Glutamatergic neuron (in vitro differentiated cells): ENCODE measurements at places on chromosomes 3 and 15. TPM values are rescaled to one million over a fixed set of nuclear protein-coding genes. Genes with fewer than 3 reads are reported as not detected.

DNA sequence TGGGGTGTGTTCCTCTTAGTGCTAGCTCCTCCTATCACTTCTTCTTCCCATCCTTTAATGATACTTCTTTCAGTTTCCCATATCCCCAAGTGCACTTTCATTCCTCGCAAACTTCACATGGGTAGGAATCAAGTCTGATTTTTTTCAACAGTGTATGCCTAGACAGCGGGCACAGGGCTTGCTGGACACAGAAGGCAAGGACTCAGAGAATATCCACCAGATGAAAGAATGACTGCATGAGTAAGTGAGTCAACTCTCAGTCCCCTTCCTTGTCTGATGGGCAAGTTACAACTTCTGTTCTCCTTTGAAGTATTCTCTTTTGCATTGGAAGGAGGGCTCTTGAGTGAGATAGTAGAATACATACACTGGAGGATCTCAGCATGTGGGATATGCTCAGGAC, 3.1 kb upstream of the SQOR start:
- H3K4me1 ChIP-seq, result no peaks in the 10 kb centered on the region
- DNase-seq, result no peak
- H3K36me3 ChIP-seq, result peaks cover 9% of the 10 kb centered on the region
- no peak overlapping the region for H3K27ac ChIP-seq
- peaks cover 4% of the 10 kb centered on the region for H3K27me3 ChIP-seq

- DNase-seq, result no peak
- H3K36me3 ChIP-seq, result peaks cover 9% of the 10 kb centered on the region
- H3K27ac ChIP-seq, result no peak overlapping the region
- H3K27me3 ChIP-seq, result no peaks in the 10 kb centered on the region
- H3K4me3 ChIP-seq, result no peak overlapping the region
These were observed 366.7 kb upstream of the SGO1 start for GRCh38 chr3:20552605-20553275.

- peaks cover 6% of the 10 kb centered on the region for H3K36me3 ChIP-seq
- DNase-seq, result no peak
- H3K4me3 ChIP-seq, result no peak overlapping the region
- peaks cover 2% of the 10 kb centered on the region for H3K27me3 ChIP-seq
- peaks cover 2% of the 10 kb centered on the region for H3K4me1 ChIP-seq
These were observed 62.7 kb upstream of the MRPS22 start for GRCh38 chr3:139281096-139281495.

DNA sequence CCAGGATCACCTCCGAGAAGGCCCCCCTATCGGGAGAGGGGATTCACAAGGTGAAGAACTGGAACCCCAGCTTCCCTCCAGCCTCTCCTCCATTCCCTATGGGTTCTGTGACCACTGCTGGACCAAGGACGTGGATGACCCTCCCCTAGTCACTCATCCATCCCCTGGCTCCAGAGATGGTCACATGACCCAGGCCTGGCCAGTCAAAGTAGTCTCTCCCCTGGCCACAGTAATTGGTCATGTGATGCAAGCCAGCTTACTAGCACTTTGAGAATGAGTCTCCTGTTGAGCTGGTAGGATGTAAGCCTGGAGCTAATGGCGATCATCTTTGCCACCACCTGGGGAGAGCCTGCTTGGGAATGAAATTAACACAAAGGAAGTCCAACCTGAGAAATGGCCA, 3.9 kb downstream of the CAMK1 start:
- no peak for DNase-seq
- H3K27me3 ChIP-seq, result peaks cover 11% of the 10 kb centered on the region
- no peak overlapping the region for H3K4me3 ChIP-seq
- peaks cover 12% of the 10 kb centered on the region for H3K4me1 ChIP-seq
- H3K27ac ChIP-seq, result no peak overlapping the region
- no peaks in the 10 kb centered on the region for H3K36me3 ChIP-seq

Gene NANOGP8
- total RNA-seq, result 0.86 TPM

DNA sequence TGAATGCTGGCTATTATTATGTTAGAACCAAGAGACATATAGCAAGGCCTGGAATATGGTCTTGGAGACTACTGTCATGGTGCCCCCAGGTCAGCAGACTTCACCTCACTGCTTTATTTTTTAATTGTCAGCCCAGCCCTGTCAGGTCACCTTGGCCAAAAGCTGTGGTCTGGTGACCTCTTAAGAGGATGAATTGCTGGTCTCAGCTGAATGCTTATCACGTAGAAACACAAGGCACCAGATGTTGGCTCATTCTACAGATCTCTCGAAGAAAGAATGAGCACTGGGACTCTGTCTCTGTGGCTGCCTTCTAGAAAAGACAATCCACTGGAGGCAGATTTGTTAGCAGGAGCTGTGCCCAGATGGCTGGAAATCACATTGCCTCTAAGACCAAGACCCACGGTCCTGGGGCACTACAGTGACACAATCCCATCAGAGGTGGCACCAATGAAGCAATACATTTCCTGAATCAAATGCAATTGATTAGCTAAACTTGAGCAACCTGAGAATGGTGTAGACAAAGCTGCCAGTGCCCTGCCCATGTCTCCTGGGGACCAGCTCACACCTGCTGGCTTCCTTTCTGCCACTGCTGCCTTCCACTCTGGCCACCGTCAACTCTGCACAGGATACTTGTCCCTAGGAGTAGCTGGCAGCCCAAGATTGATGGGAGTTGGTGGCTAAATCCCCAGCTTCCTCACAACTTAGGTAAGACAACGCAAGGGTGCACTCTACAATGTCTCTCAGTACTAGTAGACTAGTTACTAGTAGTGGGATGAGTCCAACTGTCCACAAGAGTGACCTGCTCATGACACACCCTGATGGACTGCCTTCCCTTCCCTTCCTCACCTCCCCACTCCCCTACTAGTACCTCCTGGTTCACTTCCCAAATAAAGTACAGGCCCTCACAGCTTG, 384.9 kb upstream of the PROK2 start:
- no peak for DNase-seq
- H3K27me3 ChIP-seq, result peaks cover 6% of the 10 kb centered on the region
- no peak overlapping the region for H3K27ac ChIP-seq
- H3K4me1 ChIP-seq, result peaks cover 5% of the 10 kb centered on the region

DNA sequence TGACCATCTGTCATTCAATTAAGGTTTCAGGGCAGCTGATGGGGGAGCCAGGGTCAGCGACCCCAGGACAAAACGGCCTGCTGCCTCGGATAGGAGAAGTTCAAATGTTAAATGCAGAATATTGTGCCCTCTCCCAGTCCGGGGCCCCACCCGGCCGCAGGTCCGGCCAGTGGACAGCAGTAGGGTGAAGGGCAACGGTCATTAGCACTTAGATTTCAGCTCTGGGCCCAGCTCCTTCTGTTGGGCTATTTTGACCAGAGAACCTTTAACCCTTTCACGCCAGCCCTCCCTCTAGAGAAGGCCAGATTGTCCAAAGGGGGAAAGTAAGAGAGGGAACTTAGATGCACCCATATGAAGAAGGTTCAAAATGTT, 16.1 kb upstream of the ONECUT1 start:
- peak overlapping the region; percentile 28 for H3K27ac ChIP-seq
- H3K4me1 ChIP-seq, result peaks cover 42% of the 10 kb centered on the region
- no peaks in the 10 kb centered on the region for H3K36me3 ChIP-seq
- peaks cover 7% of the 10 kb centered on the region for H3K27me3 ChIP-seq
- DNase-seq, result no peak

Gene GOLGA8A
- 85.7 TPM for total RNA-seq

Gene SLC15A2
- total RNA-seq, result 0.64 TPM

GRCh38 chr3:70737666-70738290, 425.3 kb upstream of the MDFIC2 start:
- no peaks in the 10 kb centered on the region for H3K36me3 ChIP-seq
- no peaks in the 10 kb centered on the region for H3K4me1 ChIP-seq
- DNase-seq, result no peak
- H3K4me3 ChIP-seq, result no peak overlapping the region

DNA sequence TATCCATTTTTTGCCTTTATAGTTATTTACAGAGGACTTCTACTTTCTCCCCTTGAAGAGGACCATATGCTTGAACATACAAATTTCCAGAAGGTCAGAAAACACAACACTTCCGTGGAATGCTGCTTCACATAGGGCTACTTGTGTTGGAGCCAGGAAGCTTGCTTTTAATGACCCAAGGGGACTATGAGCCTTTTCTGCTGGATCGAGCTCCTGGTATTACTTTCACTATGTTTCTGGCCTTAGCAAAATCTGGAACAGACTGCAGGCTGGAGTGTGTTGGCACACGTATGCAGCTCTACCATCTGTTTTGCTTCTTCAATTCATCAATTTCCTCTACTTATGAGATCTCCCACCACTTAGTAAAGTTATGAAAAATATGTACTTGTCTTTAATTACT, 69.3 kb upstream of the CBLB start:
- H3K27ac ChIP-seq, result peak overlapping the region; percentile 71
- no peaks in the 10 kb centered on the region for H3K36me3 ChIP-seq
- H3K4me1 ChIP-seq, result peaks cover 22% of the 10 kb centered on the region
- no peaks in the 10 kb centered on the region for H3K27me3 ChIP-seq

DNA sequence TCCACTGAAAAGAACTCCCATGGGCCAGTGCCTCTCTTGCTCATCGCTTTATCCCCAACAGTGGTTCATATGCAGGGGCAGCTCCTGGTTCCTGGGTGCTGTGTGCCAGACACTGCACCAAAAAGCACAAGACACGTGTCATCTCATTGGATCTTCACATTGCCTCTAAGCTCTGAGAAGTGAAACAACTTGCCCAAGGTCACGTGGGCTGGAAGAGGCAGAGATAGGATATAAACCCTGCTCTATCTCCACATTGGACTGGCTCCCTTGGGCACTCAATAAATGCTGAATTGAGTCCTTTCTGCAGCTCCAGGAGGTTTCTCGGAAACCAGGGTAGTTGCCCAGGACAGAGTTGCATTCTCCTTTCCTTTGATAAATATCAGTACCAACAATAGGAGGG, 88.1 kb downstream of the SRGAP3 start:
- DNase-seq, result no peak
- peaks cover 3% of the 10 kb centered on the region for H3K27me3 ChIP-seq
- no peak overlapping the region for H3K27ac ChIP-seq
- no peak overlapping the region for H3K4me3 ChIP-seq

Gene MFN1
- total RNA-seq, result 80.5 TPM

GRCh38 chr3:12356175-12356574, 67.3 kb downstream of the PPARG start:
- H3K4me1 ChIP-seq, result no peaks in the 10 kb centered on the region
- H3K36me3 ChIP-seq, result no peaks in the 10 kb centered on the region
- no peak overlapping the region for H3K27ac ChIP-seq

- no peak overlapping the region for H3K27ac ChIP-seq
- H3K4me3 ChIP-seq, result no peak overlapping the region
- no peak for DNase-seq
- no peaks in the 10 kb centered on the region for H3K4me1 ChIP-seq
- H3K27me3 ChIP-seq, result peaks cover 3% of the 10 kb centered on the region
These were observed 36.7 kb downstream of the CTDSPL start for GRCh38 chr3:37898424-37898823.

GRCh38 chr3:180116658-180117057, 79.9 kb upstream of the PEX5L start:
- no peak overlapping the region for H3K4me3 ChIP-seq
- no peak for DNase-seq
- H3K27me3 ChIP-seq, result no peaks in the 10 kb centered on the region
- no peaks in the 10 kb centered on the region for H3K4me1 ChIP-seq
- H3K36me3 ChIP-seq, result no peaks in the 10 kb centered on the region

Gene SEMA6D
- total RNA-seq, result 255 TPM

- peak; percentile 63 for DNase-seq
- no peak overlapping the region for H3K27ac ChIP-seq
- H3K36me3 ChIP-seq, result no peaks in the 10 kb centered on the region
- H3K4me3 ChIP-seq, result no peak overlapping the region
- peaks cover 6% of the 10 kb centered on the region for H3K4me1 ChIP-seq
These were observed 16.8 kb upstream of the CRBN start for GRCh38 chr3:3196148-3196861.

- H3K4me1 ChIP-seq, result peaks cover 2% of the 10 kb centered on the region
- DNase-seq, result no peak
These were observed 36.3 kb upstream of the MEX3B start for GRCh38 chr15:82081914-82082762.

Gene CLDN16
- total RNA-seq, result not detected

DNA sequence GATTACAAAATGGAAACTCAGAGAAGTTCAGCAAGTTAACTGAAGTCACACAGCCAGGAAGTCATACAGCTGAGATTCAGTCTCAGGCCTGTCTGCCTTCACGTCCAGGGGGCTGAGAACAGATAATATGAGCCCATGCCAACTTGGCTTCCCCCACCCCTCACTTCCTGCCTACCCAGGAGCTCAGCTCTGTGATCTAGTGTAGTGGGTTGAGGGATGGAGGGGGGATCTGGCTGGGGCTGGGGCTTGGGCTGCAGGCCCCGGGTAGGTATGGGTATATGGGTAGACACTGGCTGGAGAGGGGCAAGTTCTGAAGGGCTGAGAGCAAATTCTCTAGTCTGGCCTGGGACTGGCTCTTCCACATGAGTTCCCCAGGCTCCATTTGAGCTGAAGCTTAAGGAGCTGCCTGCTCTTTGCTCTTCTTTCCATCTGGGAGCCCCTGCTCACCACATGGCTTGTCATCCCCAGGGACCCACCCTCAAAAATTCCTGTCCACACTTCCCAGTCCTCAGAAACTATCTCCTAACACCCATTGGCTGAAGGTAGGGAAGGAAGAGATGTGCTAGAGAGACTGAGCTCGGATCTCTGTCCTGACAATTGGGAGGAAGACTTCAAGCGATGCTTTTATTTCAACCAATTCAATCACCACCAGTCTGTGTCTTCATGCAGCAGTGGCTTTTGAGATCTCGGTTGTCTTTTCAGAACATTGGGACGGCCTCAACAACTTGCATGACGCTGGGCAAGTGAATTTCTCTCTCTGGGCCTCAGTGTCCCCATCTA, 2.0 kb downstream of the RASGRF1 start:
- peaks cover 6% of the 10 kb centered on the region for H3K36me3 ChIP-seq
- H3K27ac ChIP-seq, result no peak overlapping the region
- peaks cover 29% of the 10 kb centered on the region for H3K27me3 ChIP-seq
- no peak for DNase-seq
- H3K4me1 ChIP-seq, result peaks cover 6% of the 10 kb centered on the region

DNA sequence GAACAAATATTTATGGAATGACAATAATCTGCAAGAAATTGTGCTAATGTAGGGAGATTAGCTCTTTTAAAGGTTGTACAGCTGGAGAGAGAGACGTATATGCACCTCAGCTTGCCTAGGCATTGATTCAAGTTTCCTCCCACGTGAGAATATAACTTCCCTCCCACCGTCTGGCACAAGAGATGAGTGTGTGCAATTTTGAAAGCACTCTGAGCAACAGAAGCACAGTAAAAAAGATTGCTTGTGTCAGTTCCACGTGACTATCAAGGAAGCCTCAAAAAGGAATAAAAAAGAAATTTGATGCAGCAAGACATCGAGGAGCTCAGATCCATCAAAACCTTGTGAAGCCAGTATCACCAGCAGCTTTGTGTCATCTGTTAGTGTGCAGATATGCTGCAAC, 435.3 kb downstream of the TUSC7 start:
- no peak overlapping the region for H3K4me3 ChIP-seq
- no peak overlapping the region for H3K27ac ChIP-seq
- DNase-seq, result no peak
- no peaks in the 10 kb centered on the region for H3K27me3 ChIP-seq
- H3K36me3 ChIP-seq, result no peaks in the 10 kb centered on the region

Gene C2CD4B
- total RNA-seq, result not detected

Gene CAMKV
- total RNA-seq, result 518 TPM
